ENCODE measurements at places on chromosomes 2 and 18.

DNA sequence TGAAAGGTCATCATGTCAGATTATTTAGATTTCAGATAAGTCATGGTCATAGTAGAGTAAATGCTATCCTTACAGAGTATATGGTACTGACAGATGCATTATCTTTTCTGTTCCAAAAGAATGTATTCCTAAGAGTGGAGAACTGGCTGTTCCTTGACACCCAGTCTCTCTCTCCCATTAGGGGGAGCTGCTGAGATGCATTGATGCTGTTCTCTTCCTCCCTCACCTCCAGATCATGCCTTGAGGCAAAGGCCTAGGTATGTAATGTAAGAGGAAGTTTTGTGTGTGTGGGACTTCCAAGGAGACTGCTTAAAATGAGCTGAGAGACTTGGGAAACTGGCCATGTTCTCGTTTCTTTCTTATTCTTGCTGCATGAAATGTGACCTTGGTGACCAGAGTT is 979.5 kb upstream of the CELF4 start:
- DNase-seq = no peak

- no peak for DNase-seq
Observed at GRCh38 chr2:38654528-38655381, 11.2 kb upstream of the GALM start.

GRCh38 chr18:9062418-9062751 is 40.1 kb upstream of the NDUFV2 start:
- no peak for DNase-seq

- DNase-seq = no peak
Observed at GRCh38 chr2:230932556-230933511, 7.8 kb upstream of the GPR55 start.

- no peak for DNase-seq
Observed at GRCh38 chr2:25797620-25798488, 80.4 kb downstream of the ASXL2 start.
